H9 (cell line): ENCODE measurements at places on chromosomes 11 and 22. TPM values are rescaled to one million over a fixed set of nuclear protein-coding genes. Genes with fewer than 3 reads are reported as not detected.

DNA sequence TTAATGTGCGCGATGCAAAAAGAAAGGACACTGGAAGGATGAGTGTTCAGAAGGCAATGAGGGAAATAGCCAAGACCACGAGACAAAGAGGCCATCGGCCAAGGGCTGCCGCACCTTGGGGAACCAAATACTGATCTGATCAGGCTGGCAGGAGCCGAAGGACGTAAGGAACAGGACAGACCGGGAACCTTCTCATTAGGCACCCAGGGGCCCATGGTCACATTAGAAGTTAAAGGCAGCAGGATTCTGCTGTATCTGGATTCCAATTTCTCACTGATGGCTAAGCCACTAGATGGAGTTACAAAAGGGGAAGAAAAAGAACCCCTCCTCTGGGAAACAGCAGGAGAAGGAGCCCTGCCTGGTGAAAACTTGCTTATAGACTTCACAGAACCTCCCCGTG, 28.8 kb upstream of the CPT1A start:
- no peaks in the 10 kb centered on the region; the same call in 1 of the 2 replicates for H3K4me1 ChIP-seq
- no peak overlapping the region for H3K27ac ChIP-seq
- no peak for DNase-seq
- H3K27me3 ChIP-seq: no peaks in the 10 kb centered on the region

- no peak overlapping the region for H3K27ac ChIP-seq
- no peak overlapping the region for H3K4me3 ChIP-seq
- H3K27me3 ChIP-seq: no peaks in the 10 kb centered on the region
Observed at GRCh38 chr22:30887453-30887852, 81.1 kb downstream of the MORC2 start.

GRCh38 chr11:63851364-63851763, 12.5 kb downstream of the MARK2 start:
- no peaks in the 10 kb centered on the region for H3K27me3 ChIP-seq
- peaks cover 33% of the 10 kb centered on the region for H3K36me3 ChIP-seq
- no peak overlapping the region for H3K4me3 ChIP-seq
- no peak overlapping the region for H3K27ac ChIP-seq
- DNase-seq: no peak
- H3K4me1 ChIP-seq: peaks cover 8% of the 10 kb centered on the region

DNA sequence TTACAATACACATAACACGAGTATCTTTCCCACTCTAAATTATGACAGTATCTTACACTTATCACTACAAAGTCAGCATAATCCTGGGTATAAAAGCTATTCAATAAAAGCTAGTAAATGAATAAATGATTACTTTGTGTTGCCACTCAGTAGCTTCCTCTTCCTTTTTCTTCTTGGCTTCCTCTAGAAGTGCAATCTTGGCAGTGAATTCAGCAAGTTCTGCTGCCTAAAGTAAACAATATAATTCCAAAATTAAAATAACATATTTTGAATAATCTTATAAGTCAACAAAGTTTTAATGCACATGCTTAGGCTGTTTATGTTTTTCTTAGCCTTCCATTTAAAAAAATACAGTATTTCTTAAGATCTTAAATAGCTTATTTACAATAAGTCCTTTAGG, 60.4 kb downstream of the RDX start:
- no peaks in the 10 kb centered on the region for H3K4me1 ChIP-seq
- H3K4me3 ChIP-seq: no peak overlapping the region
- DNase-seq: no peak
- H3K27me3 ChIP-seq: no peaks in the 10 kb centered on the region
- peaks cover 24% of the 10 kb centered on the region for H3K36me3 ChIP-seq

GRCh38 chr22:48015701-48016100, 1253.3 kb downstream of the TBC1D22A start:
- H3K4me1 ChIP-seq: no peaks in the 10 kb centered on the region
- H3K4me3 ChIP-seq: no peak overlapping the region
- no peak overlapping the region for H3K27ac ChIP-seq
- H3K27me3 ChIP-seq: no peaks in the 10 kb centered on the region

GRCh38 chr11:28514391-28514790, 406.2 kb downstream of the METTL15 start:
- H3K36me3 ChIP-seq: peaks cover 22% of the 10 kb centered on the region
- DNase-seq: no peak
- H3K27me3 ChIP-seq: peaks cover 1% of the 10 kb centered on the region; the same call in 1 of the 2 replicates
- H3K27ac ChIP-seq: no peak overlapping the region
- H3K4me1 ChIP-seq: no peaks in the 10 kb centered on the region

DNA sequence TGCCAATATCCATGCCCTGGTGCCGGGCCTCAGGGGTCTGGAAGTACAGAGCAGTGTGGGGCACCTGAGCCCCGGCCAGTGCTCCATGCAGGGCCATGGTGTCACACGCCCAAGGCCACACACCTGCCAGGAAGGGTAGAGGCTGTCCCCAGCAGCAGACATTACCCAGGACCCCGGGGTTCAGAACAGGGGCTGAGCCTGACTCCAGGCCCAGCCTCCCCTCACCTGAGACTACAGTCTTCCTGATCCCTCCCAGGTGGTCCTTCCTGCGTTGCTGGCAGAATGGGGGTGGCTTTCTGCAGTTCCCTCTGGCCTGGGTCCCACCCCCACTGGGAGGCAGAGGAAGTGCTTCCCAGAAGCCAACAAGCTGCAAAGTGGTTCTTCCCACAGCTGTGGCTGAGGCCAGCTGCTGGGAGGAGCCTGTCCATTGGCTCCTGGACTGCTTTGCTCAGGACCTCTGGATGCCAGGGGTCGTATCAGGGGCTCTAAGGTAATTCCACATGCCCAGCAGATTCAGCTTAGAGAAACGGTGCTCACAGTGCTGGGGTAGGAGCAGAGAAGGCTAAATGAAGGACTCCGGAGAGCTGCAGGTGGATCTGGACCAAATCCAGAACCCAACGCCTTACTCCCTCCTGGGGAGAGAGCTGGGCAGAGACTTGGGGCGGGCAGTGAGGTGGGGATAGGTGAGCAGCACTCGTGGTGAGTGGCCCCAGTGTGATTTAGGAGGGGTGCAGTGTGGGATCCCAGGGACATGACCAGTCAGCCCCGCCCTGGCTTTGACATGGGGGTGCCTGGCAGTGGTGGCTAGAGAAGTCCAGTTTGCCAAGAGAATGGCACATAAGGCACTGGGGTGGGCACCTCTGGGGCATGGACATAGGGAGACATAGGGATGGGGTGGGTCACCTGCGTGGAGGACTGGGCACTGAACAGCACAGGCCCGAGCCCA, 12.6 kb downstream of the TCIRG1 start:
- H3K4me1 ChIP-seq: no peaks in the 10 kb centered on the region

- DNase-seq: no peak
- H3K4me3 ChIP-seq: no peak overlapping the region
- H3K4me1 ChIP-seq: no peaks in the 10 kb centered on the region
- H3K27ac ChIP-seq: no peak overlapping the region
- no peaks in the 10 kb centered on the region for H3K36me3 ChIP-seq
Observed at GRCh38 chr22:46107753-46108563, 42.4 kb upstream of the PPARA start.

DNA sequence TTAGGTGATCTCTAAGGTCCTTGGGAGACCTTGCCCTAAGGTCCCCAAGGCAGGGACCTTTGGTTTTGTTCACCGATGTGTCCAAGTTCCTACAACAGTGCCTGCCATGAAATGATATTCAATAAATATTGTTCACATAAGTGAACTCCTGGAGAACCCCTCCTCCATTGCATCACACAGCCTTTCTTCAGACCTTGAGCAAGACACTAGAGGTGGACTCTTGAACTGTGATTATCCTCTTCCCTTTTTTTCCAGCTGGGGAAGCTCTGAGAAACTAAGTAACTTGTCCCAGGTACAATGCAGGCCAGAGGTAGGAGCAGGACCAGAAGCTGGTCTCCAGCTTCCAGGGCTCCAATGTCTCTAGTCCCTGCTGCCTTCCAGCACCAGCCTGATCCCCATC, 76.6 kb upstream of the LMO1 start:
- no peak overlapping the region for H3K27ac ChIP-seq
- DNase-seq: no peak
- H3K4me1 ChIP-seq: no peaks in the 10 kb centered on the region
- no peaks in the 10 kb centered on the region for H3K27me3 ChIP-seq
- no peak overlapping the region for H3K4me3 ChIP-seq

DNA sequence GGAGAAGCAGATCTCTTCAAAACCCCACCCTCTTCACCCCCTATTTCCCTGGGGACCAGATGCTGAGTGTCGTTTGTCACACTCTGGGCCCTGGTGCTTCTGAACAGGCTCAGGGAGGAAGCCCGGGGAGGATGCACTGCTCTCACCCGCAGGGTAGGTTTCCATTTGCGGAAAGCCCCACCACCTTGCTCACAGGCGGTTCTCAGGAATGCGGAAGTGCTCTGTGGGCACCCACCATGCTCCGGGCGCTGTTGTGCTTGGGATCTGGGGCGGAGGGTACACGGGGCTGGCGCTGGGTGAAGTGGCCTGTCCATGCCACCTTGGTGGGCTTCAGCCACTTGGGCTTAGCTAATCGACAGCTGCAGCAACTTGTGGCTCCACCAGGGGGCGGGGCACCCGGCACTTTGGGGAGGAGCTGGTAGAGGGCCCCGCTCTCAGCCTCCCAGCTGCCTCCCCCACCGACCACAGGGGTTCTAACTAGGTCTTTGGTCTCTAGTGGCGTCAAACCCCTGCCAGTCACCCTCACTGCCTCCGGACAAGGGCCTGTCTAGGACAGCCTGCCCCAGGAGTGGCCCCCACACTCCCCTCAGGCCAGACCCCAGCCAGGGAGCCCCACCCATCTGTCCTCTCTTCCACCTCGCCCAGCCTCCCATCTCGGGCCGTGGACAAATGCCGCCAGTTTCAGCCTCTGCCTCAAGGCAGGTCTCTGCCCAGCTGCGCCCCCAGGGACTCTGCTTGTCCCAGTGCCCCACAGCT, 7.4 kb downstream of the NDUFV1 start:
- no peak overlapping the region for H3K27ac ChIP-seq
- peak; percentile 86 for DNase-seq
- H3K4me3 ChIP-seq: no peak overlapping the region
- H3K4me1 ChIP-seq: peaks cover 7% of the 10 kb centered on the region; the same call in 1 of the 2 replicates
- peaks cover 31% of the 10 kb centered on the region for H3K36me3 ChIP-seq
- peaks cover 3% of the 10 kb centered on the region; the same call in 1 of the 2 replicates for H3K27me3 ChIP-seq

DNA sequence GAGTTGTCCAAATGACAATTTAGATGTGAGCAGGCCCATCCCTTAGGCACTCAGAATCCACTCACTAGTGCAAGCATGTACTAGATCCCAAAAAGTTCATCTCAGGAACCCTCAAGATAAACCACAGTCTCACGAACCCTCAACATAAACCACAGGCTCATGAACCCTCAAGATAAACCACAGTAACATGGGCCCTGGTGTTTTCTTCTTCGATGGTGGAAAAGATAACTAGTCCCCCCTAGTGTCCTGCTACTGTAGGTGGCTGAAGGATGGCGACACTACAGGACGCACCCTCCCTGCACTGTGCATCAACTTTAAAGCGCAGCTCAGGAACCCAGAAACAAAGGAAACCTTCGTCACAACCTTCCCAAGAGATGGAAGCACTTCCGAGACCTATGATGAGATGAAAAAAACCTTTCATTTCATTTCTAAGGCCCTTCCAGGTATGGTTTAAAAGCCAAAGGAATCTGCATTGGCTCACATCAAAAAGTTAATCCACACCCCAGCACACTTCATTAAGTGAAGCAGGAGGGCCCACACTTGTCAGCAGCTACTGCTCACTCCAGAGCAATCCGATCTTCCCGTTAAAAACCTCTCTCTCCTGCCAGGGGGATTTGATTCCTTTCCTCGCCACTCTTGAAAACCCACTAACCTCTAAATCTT, 2.4 kb downstream of the LARGE1 start:
- no peak overlapping the region for H3K27ac ChIP-seq
- peak overlapping the region; percentile 98 for H3K4me3 ChIP-seq
- H3K27me3 ChIP-seq: no peaks in the 10 kb centered on the region; the same call in 1 of the 2 replicates
- H3K4me1 ChIP-seq: peaks cover 5% of the 10 kb centered on the region; the same call in 1 of the 2 replicates
- DNase-seq: peak; percentile 48

- H3K4me3 ChIP-seq: no peak overlapping the region
- no peaks in the 10 kb centered on the region for H3K4me1 ChIP-seq
- no peaks in the 10 kb centered on the region for H3K36me3 ChIP-seq
- no peak for DNase-seq
- no peaks in the 10 kb centered on the region for H3K27me3 ChIP-seq
Observed at GRCh38 chr11:25776238-25776637, 555.7 kb upstream of the ANO3 start.

GRCh38 chr11:18706330-18707243, 8.0 kb downstream of the TMEM86A start:
- H3K36me3 ChIP-seq: no peaks in the 10 kb centered on the region
- no peaks in the 10 kb centered on the region for H3K4me1 ChIP-seq
- no peaks in the 10 kb centered on the region; the same call in 1 of the 2 replicates for H3K27me3 ChIP-seq

DNA sequence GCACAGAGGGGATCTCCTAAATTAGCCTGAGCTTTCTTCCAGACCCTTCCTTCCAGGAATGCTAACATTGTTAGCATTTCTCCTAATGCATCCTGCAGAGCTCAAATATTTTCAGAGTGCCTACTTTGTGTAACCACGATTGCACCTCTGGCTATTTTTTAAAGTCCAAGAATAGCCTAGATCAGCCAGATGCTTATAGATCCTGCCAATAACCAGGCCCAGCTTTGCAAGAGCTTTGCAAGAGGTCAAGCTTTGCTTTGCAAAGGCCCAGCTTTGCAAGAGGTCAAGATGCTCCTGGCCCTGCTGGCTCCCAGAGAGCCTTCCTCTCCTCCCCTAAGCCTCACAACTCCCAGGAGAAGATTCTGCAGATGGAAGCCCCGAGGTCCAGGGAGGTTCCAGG, 491.9 kb downstream of the MN1 start:
- no peak for DNase-seq
- no peaks in the 10 kb centered on the region for H3K27me3 ChIP-seq
- no peak overlapping the region for H3K4me3 ChIP-seq

GRCh38 chr22:25627271-25627852, 62.9 kb downstream of the GRK3 start:
- DNase-seq: no peak
- H3K27ac ChIP-seq: no peak overlapping the region
- H3K36me3 ChIP-seq: no peaks in the 10 kb centered on the region; the same call in 2 of the 3 replicates
- H3K4me1 ChIP-seq: peaks cover 3% of the 10 kb centered on the region; the same call in 1 of the 2 replicates

DNA sequence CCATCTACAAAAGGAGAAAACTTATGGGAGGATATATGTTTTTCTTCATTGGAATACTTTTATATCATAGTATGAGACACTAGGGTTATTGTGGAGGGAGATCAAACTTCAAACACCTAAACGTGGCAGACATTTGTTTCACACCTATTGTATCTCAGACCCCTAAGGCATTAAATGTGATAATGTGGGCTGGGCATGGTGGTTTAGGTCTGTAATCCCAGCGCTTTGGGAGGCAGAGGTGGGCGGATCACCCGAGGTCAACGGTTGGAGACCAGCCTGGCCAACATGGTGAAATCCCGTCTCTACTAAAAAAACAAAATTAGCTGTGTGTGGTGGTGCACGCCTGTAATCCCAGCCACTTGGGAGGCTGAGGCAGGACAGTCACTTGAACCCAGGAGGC, 75.5 kb downstream of the PRR5L start:
- DNase-seq: no peak
- H3K27me3 ChIP-seq: no peaks in the 10 kb centered on the region; the same call in 1 of the 2 replicates
- H3K4me3 ChIP-seq: no peak overlapping the region
- no peaks in the 10 kb centered on the region for H3K36me3 ChIP-seq
- H3K27ac ChIP-seq: no peak overlapping the region
- H3K4me1 ChIP-seq: no peaks in the 10 kb centered on the region

- H3K27me3 ChIP-seq: peaks cover 9% of the 10 kb centered on the region; the same call in 1 of the 2 replicates
- H3K36me3 ChIP-seq: peaks cover 6% of the 10 kb centered on the region
- peak overlapping the region; percentile 66 for H3K4me3 ChIP-seq
- DNase-seq: no peak
- no peak overlapping the region for H3K27ac ChIP-seq
Observed at GRCh38 chr11:119316016-119316728, 758 bp downstream of the MCAM start.

GRCh38 chr11:132087148-132087547, 716.7 kb downstream of the NTM start:
- H3K27me3 ChIP-seq: no peaks in the 10 kb centered on the region
- H3K4me1 ChIP-seq: no peaks in the 10 kb centered on the region
- H3K4me3 ChIP-seq: no peak overlapping the region; the same call in 2 of the 3 replicates
- peaks cover 37% of the 10 kb centered on the region for H3K36me3 ChIP-seq
- no peak for DNase-seq

CSNK1E gene
- 230 and 236 TPM in 2 replicates for total RNA-seq

OVOL1 gene
- total RNA-seq: 5.1 and 5.7 TPM in 2 replicates

CTSW gene
- total RNA-seq: not detected in 2 replicates
